ENCODE measurements at places on chromosomes 7 and 10. TPM values are rescaled to one million over a fixed set of nuclear protein-coding genes. Genes with fewer than 3 reads are reported as not detected.

GRCh38 chr7:124152859-124153692 lies 120.2 kb upstream of the TMEM229A start:
- no peaks in the 10 kb centered on the region for H3K4me1 ChIP-seq
- peak; percentile 2 for DNase-seq
- no peak overlapping the region for H3K27ac ChIP-seq
- H3K4me3 ChIP-seq, result no peak overlapping the region
- no peaks in the 10 kb centered on the region for H3K27me3 ChIP-seq

- no peak overlapping the region for H3K27ac ChIP-seq
- H3K4me3 ChIP-seq, result no peak overlapping the region
- H3K36me3 ChIP-seq, result peaks cover 5% of the 10 kb centered on the region
- DNase-seq, result peak; percentile 51
- H3K27me3 ChIP-seq, result no peaks in the 10 kb centered on the region
- no peaks in the 10 kb centered on the region for H3K4me1 ChIP-seq
Measured at GRCh38 chr10:116882639-116883038, 33.3 kb downstream of the ENO4 start.

GRCh38 chr7:25617214-25617613 lies 388.9 kb upstream of the NPVF start:
- peaks cover 10% of the 10 kb centered on the region for H3K4me1 ChIP-seq
- peak overlapping the region; percentile 12 for H3K27ac ChIP-seq
- no peaks in the 10 kb centered on the region for H3K36me3 ChIP-seq
- DNase-seq, result peak; percentile 10

DNA sequence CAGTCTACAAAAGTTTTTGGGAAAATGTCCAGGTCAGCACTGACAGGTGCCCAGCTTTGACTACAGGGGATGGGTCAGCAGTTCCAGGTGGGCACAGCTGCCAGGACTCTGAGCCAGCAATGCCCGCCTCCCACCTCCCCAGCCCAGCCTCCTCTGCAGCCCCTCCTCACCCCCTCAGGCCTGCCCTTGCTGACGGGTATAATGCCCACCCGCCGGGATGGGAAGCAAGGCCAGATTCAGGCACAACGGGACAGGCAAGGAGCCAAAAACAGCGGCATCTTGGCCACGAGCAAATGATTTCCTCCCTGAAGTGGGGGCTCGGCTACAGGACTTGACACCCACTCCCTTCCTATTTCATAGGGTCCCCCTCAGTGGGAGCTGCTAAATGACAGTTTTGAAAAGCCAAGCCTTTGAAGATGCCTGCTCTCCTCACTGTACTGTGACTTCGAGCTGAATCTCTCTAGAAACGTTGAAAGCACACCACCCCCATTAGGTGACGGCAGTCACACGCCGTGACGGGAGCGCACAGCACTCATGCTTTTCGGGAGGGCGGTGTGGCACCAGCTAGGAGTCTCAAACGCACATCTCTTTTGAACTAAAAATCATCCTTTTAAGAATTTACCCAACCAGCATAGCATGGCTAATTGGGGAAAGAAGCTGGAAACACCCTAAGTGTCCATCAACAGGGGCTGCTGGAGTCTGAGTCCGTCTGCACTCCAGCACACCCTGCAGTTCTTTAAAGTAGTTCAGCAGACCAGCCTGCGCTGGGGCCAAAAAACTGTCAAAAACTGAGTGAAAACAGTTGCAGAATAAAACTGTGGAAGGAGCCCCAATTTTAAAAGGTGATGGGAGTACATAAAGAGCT lies 29.6 kb downstream of the MAD1L1 start:
- DNase-seq, result no peak
- H3K27ac ChIP-seq, result no peak overlapping the region
- peaks cover 51% of the 10 kb centered on the region for H3K36me3 ChIP-seq
- H3K27me3 ChIP-seq, result no peaks in the 10 kb centered on the region
- H3K4me3 ChIP-seq, result no peak overlapping the region

DNA sequence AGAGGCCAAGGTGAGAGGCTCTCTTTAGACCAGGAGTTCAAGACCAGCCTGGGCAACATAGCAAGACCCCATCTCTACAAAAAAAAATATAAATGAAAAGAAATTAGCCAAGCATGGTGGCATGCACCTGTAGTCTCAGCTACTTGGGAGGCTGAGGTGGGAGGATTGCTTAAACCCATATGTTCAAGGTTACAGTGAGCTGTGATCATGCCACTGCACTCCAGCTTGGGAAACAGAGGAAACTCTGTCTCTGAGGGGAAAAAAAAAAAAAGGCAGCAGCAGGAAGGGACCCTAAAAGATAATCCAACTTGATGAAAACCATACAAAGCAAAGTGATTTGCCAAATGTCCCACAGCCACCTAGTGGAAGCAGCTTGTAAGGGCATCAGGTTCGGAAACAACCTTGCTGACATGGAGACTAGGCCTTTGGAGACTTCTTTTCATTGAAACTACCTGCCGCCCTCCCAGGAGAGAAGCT lies 15.6 kb upstream of the PBLD start:
- H3K27ac ChIP-seq, result no peak overlapping the region
- H3K36me3 ChIP-seq, result peaks cover 34% of the 10 kb centered on the region
- no peak for DNase-seq
- no peaks in the 10 kb centered on the region for H3K4me1 ChIP-seq
- no peaks in the 10 kb centered on the region for H3K27me3 ChIP-seq

The ZNF503 gene
- 9.6 TPM for total RNA-seq

The WDR11 gene
- total RNA-seq, result 91.5 TPM

DNA sequence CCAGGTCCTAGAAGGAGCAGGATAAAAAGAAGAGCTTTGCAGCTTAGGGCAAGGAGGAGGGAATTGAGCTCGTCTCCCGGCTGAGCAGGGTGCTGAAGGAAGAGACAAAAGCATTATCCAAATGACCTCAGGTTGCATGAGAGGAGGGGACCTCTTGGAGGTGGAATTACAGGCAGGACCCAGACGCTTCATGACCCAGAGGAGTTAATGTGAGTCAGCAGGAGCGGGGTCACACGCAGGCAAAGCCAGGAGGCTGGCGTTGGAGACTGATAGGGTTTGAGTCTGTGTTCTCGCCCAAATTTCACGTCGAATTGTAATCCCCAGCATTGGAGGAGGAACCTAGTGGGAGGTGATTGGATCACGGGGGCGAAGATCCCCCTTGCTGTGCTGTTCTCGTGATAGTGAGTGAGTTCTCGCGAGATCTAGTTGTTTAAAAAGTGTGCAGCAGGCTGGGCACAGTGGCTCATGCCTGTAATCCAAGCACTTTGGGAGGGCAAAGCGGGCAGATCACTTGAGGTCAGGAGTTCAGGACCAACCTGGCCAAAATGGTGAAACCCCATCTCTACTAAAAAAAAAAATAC lies 63.7 kb upstream of the AUTS2 start:
- no peaks in the 10 kb centered on the region for H3K27me3 ChIP-seq
- no peaks in the 10 kb centered on the region for H3K4me1 ChIP-seq
- H3K4me3 ChIP-seq, result no peak overlapping the region
- no peaks in the 10 kb centered on the region for H3K36me3 ChIP-seq
- no peak overlapping the region for H3K27ac ChIP-seq

The STEAP4 gene
- 3.7 TPM for total RNA-seq

DNA sequence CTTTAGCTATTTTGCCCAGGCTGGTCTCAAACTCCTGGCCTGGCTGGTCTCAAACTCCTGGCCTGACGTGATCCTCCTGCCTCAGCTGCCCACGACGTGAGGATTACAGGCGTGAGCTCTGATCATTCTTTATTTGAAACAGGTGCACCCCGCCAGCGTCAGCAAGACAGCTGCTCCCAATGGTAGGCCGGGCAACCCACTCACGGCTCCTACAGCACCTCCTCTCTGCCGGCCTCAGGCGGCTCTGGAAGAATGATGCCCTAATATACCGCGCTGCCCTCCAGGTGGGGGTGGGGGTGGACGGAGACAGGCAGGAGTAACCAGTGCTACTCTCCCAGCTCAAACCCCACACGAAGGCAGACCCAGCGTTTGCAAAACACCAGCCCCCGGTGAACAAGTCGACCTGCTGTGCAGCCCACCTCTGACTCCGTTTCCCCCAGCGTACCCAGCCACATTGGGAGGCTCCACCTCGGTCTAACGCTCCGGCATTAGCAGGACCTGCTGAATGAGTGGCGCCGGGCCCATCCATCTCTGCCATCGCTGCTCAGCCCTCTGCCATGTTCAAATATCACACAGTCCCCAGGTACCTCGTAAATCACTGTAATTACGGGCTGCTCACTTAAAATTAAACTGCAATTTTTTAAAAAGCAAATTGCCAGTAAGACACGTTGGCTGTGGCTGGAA lies 148.6 kb downstream of the ELFN1 start:
- peaks cover 33% of the 10 kb centered on the region for H3K36me3 ChIP-seq
- DNase-seq, result no peak
- H3K4me1 ChIP-seq, result peaks cover 16% of the 10 kb centered on the region
- H3K27me3 ChIP-seq, result no peaks in the 10 kb centered on the region

The DLX6 gene
- total RNA-seq, result not detected

GRCh38 chr7:3241686-3242258 lies 59.3 kb upstream of the SDK1 start:
- H3K4me3 ChIP-seq, result no peak overlapping the region
- H3K27me3 ChIP-seq, result no peaks in the 10 kb centered on the region
- no peaks in the 10 kb centered on the region for H3K4me1 ChIP-seq
- no peak overlapping the region for H3K27ac ChIP-seq
- H3K36me3 ChIP-seq, result no peaks in the 10 kb centered on the region

- H3K4me3 ChIP-seq, result peak within 1 kb of the TSS; percentile 68
- no peaks in the 10 kb centered on the region for H3K27me3 ChIP-seq
- H3K27ac ChIP-seq, result peak within 1 kb of the TSS; percentile 97
Measured at GRCh38 chr7:100888988-100889750, at the start of gene UFSP1. TSS of gene UFSP1 (minus strand) at chr7:100889715. CDS start at chr7:100889271, 444 bp downstream.

DNA sequence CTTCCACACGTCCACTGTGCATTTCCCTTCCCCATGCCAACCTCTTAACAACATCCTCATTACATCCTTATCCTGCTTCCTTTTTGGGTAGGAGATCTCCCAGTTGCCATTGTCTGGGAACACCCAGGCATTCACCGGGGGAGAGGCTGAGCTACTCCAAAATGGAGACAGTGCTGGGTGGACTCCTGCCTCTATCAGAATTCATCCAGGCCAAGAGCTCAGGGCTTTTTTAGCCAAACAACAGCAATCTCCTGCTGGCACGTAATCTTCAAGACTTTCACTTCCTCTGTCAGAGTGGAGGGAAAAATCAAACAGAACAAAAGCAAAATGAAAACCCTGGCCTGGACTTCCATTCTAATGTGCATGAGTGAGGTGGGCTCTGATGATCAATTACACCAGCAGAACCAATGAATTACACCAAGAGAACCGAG lies 245.0 kb downstream of the PRPF18 start:
- peaks cover 2% of the 10 kb centered on the region for H3K27me3 ChIP-seq
- H3K4me3 ChIP-seq, result no peak overlapping the region
- H3K4me1 ChIP-seq, result peaks cover 45% of the 10 kb centered on the region
- peaks cover 2% of the 10 kb centered on the region for H3K36me3 ChIP-seq

The SPDYE9 gene
- 0.10 TPM for total RNA-seq

DNA sequence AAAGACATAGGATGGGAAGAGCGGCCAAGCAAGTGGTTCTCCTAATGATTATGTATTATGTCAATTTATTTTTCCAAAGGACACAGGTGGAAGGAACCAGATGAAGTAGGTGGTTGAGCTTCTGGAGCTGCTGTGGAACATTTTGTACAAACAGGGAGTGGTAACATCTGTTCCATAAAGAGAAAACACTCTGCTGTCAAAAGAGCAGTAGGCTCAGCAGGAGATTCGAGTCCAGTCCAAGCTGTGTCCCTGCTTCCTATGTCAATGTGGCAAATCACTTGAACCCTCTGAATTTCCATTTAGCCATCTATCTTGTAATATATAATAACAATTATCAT lies 448.0 kb upstream of the ANKRD30A start:
- no peaks in the 10 kb centered on the region for H3K4me1 ChIP-seq
- no peaks in the 10 kb centered on the region for H3K27me3 ChIP-seq
- peak; percentile 29 for DNase-seq
- no peak overlapping the region for H3K27ac ChIP-seq
- H3K4me3 ChIP-seq, result no peak overlapping the region
- no peaks in the 10 kb centered on the region for H3K36me3 ChIP-seq

The VIPR2 gene
- total RNA-seq, result 6.0 TPM

The GJD4 gene
- total RNA-seq, result not detected

- H3K4me1 ChIP-seq, result peaks cover 4% of the 10 kb centered on the region
- no peaks in the 10 kb centered on the region for H3K27me3 ChIP-seq
- no peak overlapping the region for H3K27ac ChIP-seq
- no peak overlapping the region for H3K4me3 ChIP-seq
- no peaks in the 10 kb centered on the region for H3K36me3 ChIP-seq
Measured at GRCh38 chr7:29297194-29297890, 102.8 kb downstream of the CHN2 start.

DNA sequence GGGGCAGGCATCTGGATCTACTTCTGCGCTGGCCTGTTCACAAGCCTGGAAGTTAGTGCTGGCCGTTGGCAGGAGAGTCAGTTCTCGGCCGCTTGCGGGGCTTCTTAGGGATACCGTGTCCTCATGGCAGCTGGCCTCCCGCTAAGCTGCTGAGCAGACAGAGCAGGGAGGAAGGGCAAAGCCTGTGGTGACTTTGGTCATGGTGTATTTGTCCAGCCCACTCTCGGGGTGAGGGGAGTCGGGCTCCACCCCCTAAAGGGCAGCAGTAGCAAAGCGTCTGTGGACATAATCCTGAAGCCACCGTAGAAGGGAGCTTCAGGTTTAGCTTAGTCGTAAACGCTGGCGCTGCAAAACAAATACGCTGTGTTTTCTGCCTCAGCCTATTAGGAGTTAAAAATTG lies 12.2 kb downstream of the UBE3C start:
- no peak overlapping the region for H3K27ac ChIP-seq
- H3K27me3 ChIP-seq, result no peaks in the 10 kb centered on the region
- H3K36me3 ChIP-seq, result peaks cover 6% of the 10 kb centered on the region
- H3K4me3 ChIP-seq, result no peak overlapping the region
- peaks cover 19% of the 10 kb centered on the region for H3K4me1 ChIP-seq
- DNase-seq, result peak; percentile 47

The ERVW-1 gene
- total RNA-seq, result not detected

DNA sequence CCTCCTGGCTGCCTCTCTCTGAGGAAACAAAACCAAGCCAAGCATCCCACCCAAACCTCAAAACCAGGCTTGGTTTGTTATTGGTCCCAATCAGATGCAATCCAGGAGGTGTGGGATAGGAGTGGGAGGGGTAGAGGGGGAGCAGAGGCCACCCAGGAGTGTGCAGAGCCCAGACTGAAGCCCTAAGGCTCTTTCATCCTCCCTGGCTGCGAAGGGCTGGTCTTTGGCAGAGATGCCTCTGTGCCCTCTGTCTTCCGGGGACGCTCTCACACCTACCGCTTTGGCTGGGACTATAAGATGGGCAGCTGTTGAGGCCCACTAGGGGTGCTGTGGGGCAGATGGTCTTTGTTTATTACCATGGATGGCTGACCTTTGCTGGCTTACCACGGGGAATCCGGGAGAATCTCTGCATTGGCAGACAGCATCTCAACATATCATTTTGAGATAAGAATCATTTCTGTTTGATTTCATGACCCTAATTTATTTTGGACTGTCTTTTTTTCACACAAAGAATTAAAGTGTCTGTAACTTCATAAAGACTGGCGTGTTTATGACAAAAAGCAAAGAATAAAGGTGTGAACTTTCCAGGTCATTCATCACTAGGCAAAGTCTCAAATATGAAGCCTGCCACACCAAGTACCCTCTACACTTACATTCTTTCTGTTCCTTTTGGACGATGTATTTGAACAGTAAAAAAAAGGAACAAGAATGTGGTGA lies 6.5 kb upstream of the DENND2A start:
- no peaks in the 10 kb centered on the region for H3K27me3 ChIP-seq
- H3K27ac ChIP-seq, result no peak overlapping the region
- DNase-seq, result no peak
- no peaks in the 10 kb centered on the region for H3K36me3 ChIP-seq
